ENCODE measurements at places on chromosomes 16 and 17.
A peak's percentile ranks its signal among the peaks of the same experiment; 100 is the strongest.

- no peak for DNase-seq
Measured at GRCh38 chr16:4426021-4426684, 485 bp downstream of the DNAJA3 start.

GRCh38 chr16:67803894-67804293 is 2.5 kb downstream of the RANBP10 start:
- no peak for DNase-seq

DNA sequence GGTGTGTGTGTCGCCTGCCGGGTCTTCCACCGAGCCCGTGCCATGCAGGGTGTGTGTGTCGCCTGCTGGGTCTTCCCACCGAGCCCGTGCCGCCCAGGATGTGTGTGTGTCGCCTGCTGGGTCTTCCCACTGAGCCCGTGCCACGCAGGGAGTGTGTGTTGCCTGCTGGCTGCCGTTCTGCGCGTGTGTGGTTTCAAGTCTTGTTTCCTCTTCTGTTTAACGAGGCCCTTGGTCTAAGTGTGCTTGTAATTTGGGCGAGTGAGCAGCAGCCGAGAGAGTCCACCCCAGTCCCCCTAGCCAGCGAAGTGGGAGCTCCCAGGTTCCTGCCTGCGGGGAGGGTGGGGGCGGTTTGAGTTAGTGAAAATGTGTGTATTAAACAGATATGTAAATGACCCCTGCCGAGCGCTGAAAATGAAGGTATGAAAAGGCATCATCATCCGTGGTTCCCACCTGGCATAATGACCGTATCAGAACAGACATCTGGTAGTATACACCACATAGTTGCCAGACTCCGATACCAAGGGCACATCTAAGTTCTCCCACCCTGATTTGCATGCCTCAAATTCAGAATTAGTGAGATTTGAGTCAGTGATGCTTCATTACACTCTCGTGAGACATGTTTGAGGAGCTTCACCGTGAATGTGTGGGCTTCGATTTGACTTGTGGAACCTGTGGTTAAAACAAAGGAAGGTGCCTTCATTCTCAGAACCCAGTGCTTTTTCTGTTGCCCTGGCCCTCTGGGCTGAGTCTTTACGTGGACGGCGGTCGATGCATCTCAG is 114.5 kb upstream of the CHMP6 start:
- no peak for DNase-seq

- DNase-seq = no peak
Measured at GRCh38 chr17:29505836-29506235, 61.0 kb downstream of the ABHD15 start.

GRCh38 chr17:76547183-76547641 is 7.4 kb downstream of the PRCD start:
- peak; percentile 76 for DNase-seq

- no peak for DNase-seq
Measured at GRCh38 chr17:72238157-72238673, 117.4 kb downstream of the SOX9 start.

DNA sequence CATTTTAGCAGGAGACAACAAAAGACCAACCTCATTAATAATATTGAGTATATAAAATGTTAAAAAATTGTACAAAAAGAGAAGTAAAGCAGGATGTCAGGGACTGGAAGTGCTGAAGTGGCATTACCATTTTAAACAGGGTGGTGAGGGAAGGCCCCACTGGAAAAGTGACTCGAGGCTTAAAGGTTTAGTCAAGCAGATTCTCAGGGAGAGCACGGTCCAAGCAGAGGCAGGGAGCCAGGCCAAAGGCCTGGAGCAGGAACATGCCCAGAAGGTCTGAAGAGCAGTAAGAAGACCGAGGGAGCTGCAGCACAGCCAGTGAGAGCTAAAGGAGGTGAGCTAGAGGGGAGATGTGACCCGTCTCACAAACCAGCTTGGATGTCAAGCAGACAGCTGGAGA is 7.6 kb downstream of the XPO6 start:
- no peak for DNase-seq

GRCh38 chr16:51237207-51237606 is 86.1 kb upstream of the SALL1 start:
- no peak for DNase-seq

GRCh38 chr17:44071198-44071520 is 624 bp downstream of the G6PC3 start:
- no peak for DNase-seq

DNA sequence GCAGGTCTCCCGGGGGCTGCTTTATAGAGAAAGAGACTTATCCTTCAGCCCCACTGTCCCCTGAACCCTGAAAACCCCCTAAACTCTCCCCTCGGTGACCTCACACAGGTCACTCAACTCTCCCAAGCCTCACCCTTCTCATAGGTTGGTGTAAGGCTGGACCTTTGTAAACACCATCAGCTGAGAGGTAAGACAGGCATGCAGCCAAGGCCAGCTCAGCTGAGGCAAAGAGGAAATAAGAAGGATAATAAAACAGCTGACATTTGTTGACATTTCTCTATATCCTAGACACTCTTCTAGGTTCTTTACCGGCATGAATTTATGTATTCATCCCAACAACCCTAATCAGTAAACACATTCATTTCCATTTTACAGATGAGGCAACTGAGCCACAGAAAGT is 134.3 kb downstream of the CCT6B start:
- no peak for DNase-seq

DNA sequence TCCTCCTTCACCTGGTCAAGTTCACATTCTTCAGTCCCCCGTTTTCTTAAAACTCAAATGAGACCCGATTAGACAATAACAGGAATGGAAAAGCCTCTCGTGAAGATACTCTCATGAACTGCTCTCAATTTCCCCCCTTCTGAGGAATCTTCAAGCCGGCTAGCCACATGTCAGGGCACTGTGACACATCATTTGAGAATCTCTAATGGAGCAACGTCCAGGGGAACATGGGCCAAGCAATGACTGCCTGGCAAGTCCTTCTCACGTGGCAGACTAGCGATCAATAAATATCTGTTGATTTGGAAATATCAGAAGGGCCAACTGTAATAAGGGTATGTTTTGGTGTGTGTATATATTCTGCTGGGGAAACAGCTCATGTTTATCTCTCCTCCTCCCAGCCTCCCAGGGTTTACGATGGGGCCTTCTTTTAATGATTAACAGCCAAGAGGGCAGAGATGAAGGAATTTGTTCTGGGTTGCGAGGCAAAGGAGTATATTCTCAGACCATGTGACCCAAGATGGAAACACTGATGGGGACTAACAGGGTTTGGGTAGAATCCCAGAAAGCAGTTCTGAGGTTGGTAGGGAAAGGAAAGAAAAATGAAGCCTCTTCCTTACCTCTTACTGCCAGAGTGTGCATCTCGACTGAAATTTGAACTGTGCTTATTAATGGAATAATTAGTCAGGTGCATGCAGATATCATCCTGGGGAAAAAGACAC is 21.4 kb downstream of the TTLL6 start:
- DNase-seq = no peak

DNA sequence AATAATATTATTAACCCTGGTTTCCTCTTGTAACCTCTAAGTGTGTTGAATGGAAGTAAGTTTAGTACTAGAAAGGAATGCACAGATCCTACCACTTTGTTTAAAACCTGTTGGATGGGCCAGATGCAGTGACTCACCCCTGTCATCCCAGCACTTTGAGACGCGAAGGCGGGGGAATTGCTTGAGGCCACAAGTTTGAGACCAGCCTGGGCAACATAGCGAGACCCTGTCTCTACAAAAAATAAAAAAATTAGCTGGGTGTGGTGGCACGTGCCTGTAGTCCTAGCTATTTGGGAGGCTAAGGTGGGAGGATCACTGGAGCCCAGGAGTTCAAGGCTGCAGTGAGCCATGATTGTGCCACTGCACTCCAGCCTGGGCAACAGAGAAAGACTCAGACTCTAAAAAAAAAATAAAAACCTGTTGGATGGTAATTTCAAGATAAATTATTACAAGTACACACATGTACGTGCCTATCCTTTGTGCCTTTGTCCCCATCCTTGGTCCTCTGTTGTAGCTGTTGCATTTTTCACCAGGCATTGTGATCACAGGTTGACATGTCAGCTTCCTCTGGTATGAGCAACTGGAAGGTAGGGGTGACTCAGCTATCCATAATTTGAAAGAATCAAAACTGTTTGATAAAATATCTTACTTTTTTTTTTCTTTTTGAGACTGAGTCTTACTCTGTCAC is 30.7 kb upstream of the METTL9 start:
- no peak for DNase-seq

GRCh38 chr16:85902366-85903155 is 3.6 kb downstream of the IRF8 start:
- no peak for DNase-seq

- DNase-seq = peak; percentile 6
Measured at GRCh38 chr17:9115214-9116191, 94.2 kb downstream of the NTN1 start.

DNA sequence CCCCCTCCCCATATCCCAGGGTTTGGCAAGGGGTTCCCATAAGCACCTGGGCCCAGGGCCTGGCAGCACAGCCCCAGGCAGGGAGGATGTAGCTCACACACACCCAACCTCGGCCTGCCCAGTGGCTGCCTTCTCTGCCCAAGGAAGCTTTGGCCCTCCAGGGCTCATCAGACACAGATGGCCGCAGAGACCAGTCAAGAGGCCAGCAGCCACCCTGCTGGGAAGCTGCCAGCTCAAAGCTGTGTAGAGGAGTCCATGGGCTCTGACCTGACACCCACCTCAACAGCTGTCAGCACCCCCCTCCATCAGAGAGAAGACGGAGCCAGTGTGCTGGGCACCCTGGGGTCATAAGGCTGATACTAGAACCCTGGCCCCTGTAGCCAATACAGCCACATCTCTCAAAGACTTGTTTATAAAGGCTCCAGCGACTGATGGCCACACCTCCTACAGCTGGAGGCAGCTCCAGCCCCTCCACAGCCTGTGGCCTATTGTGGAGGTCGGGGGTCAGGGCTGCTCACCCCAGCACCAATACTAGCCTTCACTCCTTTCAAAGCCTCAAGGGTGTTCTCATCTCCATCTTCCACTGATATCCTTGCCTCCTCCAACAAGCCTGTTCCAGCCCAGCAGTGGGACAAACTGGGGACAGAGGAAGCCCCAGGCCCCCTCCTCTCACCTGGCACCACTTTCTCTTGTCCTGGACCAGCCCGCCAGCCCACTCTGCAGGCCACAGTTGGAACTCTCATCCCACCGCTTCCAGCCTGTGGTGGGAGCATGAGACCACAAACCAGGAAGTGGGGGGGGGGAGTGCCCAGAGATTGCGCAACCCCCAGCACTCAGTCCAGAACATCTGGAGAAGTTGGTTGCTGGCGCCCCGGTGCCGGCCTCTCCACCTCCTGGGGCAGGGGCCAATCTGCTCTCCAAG is 2.2 kb upstream of the MPG start:
- no peak for DNase-seq

DNA sequence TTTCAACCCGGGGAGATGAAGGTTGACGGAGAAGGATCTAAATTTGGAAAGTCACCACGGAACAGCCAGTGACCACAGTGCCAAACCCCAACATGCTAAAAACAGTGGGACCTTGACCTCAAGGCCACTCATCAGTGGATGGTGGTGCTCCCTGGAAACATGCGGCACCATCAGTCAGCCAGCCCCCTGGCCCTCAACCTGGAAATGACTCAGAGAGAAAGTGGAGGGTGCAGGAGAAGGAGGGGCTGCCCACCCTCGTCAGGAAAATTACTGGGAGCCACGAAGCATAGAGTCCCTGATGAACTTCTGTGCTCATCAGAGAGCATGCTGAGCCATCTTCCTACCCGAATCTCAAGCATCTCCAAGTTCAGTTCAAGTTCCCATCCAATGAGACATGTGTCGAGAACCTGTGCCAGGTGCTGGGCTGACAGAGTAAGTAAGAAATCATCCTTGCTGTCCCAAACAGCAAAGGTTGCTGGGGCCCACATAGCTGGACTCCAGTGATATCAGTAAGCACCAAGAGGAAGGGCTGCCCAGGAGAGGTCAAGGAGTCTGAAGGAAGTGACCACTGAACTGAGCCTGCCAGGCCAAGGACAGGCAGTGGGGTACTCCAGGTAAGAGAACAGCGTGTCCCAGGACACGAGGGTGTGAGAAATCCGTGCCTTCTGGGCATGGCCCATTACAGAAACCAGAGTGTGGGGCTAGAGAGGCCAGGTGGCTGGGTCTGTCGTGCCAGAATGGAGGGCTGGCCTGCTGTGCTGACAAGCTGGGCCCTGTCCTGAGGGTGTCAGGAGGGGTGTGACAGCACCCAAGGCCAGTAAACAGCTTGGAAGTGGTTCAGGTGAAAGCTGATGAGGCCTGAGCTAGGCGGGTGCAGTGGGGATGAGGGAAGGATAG is 5.2 kb downstream of the PECAM1 start:
- no peak for DNase-seq

GRCh38 chr17:71846561-71847110 is 274.2 kb upstream of the SOX9 start:
- DNase-seq = no peak

GRCh38 chr17:80959330-80960036 is 32.2 kb upstream of the CHMP6 start:
- DNase-seq = peak; percentile 53

- peak; percentile 81 for DNase-seq
Measured at GRCh38 chr16:29674188-29674587, 4.8 kb upstream of the QPRT start.

- DNase-seq = no peak
Measured at GRCh38 chr17:4175921-4176807, 33.2 kb downstream of the CYB5D2 start.

DNA sequence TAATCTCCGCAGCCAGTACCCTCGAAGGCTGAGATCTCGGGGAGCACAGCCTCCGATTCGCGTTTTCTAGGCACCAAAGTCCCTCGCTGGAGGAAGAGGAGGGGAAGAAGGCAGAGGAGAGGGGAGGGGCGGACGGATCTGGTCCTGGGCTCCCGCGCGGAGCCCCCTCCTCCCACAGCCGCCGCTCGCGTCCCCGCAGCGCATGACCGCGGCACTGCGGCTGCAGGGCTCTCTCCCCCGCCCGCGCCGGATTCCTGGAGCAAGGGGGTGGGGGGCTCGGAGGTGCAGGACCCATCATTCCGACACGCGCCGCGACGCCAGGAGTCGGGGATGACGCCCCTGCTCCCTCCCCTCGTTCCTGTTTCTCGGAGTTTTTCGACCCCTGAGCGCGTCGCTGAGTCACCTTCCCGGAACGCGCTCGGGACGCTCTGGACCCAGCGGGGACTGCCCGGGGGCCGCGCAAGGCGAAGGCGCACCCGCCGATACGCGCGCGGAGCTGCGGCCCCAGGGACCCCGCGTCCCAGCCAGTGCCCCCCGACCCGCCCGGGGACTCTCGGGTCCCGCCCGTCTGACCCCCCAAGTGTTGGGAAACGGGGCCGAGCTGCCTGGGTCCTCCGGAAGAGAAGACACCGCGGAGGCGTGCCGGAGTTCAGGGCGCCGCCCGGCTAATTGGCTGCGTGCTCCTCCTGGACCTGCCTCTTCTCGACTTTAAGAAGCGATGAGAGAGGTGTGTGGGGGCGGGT is 1.4 kb upstream of the SPHK1 start:
- DNase-seq = no peak

GRCh38 chr17:79874329-79874981 is 35.2 kb upstream of the CBX4 start:
- DNase-seq = no peak

- no peak for DNase-seq
Measured at GRCh38 chr16:86022381-86022960, 123.5 kb downstream of the IRF8 start.

DNA sequence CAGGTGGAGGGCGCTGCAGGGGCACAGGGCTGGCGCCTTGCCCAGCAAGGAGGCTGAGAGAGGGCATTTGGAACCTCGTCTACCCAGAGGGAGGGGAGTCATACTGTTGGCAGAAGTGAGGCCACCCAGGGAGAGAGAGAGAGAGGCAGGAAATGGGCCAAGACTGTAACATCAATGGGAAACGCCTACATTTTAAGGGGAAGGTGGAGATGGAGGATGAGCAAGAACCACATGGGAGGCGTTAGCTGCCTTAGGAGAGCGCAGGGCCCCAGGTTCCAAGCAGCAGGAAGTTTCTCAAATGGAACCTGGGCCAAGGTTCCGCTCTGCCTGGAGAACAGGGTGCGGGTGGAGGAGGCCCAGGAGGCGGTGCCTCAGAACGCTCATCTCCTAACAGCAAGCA is 2.7 kb upstream of the WFDC1 start:
- DNase-seq = no peak
